ENCODE measurements at places on chromosomes 16 and 17.

DNA sequence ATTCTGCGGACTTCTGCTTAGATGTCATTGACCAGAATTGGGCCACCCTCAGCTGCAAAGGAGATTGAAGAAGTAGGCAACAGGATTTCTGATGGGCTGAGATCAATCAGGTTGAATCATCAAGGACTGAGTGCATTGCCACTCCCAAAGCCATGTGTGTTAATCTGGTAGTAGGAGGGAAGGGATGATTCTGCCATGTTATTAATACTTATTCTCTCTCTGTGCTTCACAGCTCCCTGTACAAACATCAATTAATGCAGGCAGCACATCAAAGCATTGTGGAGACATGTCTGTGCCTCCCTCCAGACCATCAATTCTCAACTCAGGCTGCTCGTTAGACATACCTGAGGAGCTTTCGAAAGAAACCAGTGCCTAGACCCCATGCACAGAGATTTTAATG is 11.6 kb downstream of the LRRC3C start:
- DNase-seq, result no peak

DNA sequence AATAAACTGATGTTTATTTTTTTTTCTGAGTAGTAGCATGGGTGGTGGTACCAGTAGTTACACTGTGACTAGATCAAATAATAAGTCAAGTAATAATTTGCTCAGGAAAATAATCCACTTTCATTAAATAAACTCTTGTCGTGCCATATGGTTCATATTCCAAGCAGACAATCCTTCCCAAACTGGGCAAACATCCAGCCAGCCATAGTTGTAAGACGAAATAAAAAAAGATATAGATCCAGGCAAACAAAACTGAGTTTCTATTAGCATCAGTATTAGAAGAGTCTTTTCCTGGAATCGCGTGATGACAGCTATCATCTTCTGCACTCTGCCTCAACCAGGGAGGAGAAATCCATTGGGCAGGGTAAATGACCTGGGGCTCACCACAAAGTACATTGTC is 508.4 kb upstream of the GOT2 start:
- DNase-seq, result no peak

DNA sequence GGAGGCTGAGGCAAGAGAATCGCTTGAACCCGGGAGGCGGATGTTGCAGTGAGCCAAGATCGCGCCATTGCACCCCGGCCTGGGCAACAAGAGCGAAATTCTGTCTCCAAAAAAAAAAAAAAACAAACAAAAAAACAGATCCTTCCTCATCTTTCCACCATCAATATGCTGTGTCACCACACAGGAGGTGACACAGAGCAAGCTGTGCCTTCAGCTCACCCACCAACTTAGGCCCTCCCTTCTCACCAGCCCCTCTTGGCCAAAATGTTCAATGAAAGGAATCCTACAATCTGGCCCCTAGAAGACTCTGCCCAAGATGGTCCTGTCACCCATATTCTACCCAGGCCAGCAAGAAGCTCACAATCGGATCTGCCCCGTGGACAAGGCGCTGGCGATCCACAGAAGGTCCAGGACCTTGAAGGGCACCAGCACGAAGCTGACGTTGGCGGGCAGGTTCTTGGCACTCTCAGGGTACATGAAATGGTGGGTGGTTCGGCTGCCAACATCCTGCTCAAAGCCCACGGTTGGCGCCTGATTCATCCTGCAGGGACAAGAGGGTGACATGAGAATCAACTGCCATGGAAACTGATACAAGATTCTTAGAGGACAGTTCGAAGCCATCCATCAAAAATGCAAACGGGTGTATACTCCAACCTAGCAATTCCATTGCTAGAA is 41.4 kb downstream of the DDX19A start:
- no peak for DNase-seq

GRCh38 chr17:81976332-81977210 is 858 bp upstream of the ASPSCR1 start:
- no peak for DNase-seq

- no peak for DNase-seq
Measured at GRCh38 chr16:75606507-75606906, 16.6 kb downstream of the ADAT1 start.

DNA sequence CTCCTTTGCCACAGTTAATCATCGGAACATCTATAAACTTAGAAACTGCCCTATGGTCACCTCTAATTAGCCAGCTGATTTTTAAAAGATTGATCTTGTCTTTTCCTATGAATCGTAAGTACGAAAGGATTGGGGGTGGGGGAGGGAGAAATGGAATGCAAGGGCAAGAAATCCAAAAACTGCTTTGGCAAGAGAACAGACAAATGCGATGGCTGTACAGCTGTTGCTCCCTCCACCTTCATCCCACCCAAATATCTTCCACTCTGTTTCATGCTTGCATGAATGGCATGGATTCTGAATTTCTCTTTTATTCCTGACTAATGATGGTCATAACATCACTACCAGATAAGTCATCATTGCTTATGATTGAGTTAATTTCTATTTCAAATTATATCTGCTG is 165.7 kb downstream of the STX8 start:
- DNase-seq, result no peak

DNA sequence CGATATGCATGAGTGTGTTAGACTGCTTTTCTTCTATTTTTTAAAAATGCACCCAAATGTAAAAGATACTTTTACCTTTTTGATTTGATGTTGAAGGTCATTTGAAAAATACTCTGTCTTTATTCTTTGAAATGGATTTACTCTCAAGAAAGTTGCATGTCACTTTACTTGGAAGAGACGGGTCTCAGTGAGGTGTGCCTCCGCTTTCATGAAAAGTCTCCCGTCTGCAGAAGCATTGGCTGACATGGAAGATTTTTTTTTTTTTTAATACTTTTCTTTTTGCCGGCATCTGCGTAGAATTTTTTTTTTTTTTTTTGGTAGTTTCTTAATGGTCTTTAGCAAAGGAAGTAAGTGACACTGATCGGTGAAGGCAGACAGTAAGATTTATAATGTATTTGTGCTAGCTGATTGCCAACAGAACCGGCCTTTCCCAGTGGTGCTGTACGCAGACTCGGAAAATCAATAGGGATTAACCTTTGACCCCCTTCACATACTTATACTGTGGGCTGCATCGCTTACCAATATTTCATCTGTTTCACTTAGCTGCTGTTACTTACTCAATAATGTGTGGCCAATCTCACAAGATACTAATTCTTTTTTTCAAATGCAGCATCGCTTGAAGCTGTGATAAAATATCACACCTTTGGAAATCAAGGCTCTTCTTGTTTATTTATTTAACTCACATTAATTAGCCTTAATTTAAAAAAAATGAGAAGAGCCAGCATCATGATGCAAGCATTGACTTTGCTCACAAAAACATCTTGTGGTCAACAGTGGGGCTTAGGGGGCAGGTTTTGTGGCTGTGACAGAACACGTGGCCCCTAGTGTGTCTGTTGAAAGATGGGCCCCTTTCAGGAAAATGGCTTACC is 383.9 kb downstream of the WWOX start:
- DNase-seq, result no peak

DNA sequence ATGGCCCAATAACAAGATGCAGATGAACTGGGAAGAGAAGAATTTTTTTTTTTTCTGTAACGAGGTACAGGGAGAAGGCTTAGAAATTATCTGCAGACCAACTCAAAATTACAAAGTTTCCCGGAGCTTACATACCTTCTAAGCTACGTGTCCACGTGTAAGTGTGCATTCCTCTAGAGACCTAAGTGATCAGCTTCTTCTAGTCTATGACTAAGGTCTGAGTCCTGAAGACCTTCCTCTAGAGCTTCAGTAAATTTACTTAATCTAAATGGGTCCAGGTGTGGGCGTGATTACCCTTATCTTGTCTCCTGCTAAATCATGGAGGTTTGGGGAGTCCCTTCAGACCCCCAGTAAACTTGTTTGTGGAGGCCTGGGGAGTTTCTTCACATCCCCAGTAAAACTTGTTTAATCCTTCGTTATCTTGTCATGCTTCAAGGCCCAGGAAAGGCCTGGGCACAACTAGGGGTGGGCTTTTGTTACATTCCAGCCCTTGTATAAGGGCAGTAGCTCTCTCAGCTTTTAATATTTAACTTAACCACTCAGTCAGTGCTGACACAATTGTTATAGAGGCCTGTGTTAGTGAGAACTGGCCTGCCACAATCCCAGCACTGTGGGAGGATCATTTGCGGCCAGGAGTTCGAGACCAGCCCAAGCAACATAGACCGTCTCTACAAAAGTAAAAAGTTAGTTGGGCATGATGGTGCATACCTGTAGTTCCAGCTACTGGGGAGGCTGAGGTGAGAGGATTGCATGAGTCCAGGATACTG is 342.3 kb downstream of the SNX29 start:
- no peak for DNase-seq

DNA sequence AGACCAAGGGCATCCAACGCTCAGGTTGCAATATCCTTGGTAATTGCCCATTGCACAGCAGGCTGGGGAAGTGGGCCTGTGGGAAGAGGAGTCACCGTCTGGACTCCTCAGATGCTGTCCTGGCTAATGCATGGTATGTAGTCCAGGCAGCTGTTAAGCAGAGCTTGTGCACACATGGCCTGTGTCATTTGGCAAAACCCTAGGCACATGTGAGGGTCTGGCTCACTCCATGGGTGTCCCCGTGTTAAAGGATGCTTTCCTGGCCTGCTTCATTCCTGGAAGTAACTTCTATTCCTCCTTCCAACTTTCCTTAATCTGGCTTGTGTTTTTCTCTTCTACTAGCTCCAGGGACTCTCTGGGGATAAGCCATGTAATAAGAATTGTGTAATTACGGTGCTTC is 378.0 kb upstream of the CA10 start:
- DNase-seq, result no peak

DNA sequence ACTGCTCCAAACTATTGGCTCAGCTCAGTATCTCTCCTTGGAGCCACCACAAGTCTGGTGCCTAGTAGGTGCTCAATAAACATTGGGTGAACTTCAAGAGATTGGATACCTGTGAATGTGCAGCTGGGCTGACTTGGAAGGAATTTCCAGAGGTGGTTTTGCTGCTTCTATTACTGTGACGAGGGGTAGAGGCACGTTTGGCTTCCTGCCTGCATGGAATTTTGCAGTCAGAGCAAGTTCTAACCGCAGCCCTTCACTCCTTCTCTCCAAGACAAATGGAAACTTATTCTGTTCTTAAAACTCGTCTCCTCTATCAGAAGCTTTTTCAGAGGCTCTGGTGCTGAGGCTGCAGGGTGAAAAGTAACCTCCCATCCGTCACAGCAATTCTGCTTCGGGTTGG is 342.5 kb downstream of the CPPED1 start:
- DNase-seq, result no peak

- DNase-seq, result no peak
Measured at GRCh38 chr16:49452108-49452507, 78.5 kb downstream of the C16orf78 start.

- no peak for DNase-seq
Measured at GRCh38 chr17:31916491-31917064, 15.1 kb upstream of the UTP6 start.

- no peak for DNase-seq
Measured at GRCh38 chr17:1125788-1126145, 54.0 kb downstream of the ABR start.

DNA sequence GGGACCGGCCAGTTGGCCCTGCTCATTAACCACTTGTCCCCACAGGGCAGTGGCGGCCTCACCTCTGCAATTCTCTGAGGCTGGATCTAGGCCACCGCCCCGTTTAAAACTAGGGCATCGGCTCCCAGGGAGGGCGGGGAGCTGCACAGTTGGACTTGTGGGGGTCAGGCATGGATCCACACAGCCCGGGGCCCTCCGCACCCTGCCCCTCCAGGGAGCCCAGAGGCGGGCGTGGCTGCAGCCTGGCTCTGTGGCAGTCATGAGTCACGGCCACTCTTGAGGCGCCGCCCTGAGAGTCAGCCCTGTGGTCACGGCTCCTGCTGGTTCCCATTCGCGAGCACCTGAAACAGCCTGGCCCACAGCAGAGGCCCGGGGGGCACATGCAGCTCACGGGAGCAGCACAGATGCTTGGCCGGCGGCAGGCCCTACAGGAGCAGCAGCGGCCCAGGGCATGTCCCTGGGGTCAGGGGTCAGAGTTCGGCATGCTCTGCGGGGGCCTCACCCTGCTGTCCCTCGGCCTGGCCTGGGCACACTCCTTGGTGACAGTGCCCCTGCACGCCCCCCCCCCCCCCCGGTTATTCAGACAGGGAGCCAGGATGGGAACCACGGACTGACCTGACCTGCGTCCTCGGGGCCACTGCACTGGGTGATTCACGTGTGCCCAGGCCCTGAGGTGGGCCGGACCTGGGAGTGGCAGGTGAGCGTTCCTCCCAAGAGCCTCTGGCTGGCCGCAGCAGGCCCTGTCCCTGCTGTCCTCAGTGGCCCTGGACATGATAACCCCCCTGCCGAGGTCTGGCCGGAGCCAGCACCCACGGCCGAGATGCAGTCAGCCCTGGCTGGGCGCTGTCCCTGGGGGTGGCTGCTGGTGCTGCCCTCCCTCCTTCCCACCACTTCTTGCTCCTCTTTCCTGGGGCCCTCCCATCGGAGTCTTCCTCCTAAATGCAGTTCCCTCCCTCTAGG is 8.2 kb downstream of the CAPN15 start:
- no peak for DNase-seq

DNA sequence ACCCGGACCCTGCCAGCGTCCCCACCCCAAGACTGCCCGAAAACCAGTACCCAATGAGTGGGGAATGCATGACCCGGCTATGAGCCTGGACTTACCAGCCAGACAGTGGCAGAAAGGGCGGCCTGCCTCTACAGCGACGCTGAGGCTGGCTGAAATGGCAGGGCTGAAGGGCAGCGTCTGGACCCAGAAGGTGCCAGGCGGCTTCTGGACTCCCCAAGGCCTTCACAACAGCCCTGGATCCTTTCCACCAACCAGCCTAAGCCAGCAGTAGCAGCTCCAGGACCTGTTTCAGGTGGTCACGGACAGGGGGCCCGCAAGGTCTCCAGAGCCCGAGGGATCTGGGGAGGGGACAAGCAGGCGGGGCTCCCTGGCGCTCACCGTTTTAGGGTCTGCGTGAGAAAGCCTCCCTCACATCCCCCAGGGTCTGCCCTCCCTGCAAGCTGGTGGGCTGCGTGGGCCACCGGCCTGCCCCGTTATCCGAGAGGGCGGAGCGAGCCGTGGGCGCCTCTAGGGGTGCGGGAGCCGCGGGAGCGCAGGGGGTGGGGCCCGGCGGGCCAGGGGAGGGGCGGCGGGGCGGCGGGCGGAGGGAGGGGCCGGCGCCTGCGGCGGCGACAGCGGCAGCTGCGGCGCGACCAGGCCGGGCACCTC is at the start of gene RIPOR1:
TSS of gene RIPOR1 (plus strand) at position 608 of the 648 bp plus-strand sequence. CDS start 9,618 bp downstream, outside the sequence.
- peak; percentile 60 for DNase-seq

- no peak for DNase-seq
Measured at GRCh38 chr16:10617662-10618420, 37.4 kb upstream of the EMP2 start.

GRCh38 chr17:28499364-28499664 is 6.8 kb upstream of the FOXN1 start:
- DNase-seq, result no peak

Data from C1 segment of cervical spinal cord (tissue), 14 donors.